ENCODE measurements at places on chromosomes 4 and X.

GRCh38 chr4:72671980-72672379 lies 103.0 kb upstream of the ADAMTS3 start:
- DNase-seq: no peak

GRCh38 chr4:123343400-123344041 lies 53.1 kb upstream of the SPRY1 start:
- DNase-seq: no peak

- DNase-seq: no peak
Measured at GRCh38 chr4:100977746-100978397, 369.5 kb downstream of the PPP3CA start.

DNA sequence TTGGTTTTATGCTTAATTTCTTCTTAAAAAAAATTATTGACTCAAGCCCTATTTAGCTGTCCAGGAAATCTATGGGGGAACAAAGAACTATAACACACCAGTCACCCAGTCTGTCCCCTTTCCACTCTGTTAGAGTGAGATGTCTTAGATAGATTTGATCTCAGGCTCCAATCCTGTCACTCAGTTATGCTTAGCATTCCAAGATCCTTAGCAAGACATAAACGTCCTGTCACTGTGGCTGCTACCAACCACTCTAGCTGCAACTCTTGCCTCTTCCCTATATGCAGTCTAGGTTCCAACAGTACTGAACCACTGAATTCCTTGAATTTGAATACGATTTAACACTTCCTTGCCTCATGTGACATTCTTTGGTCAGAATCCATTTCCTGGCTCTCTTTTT lies 241.9 kb upstream of the NWD2 start:
- DNase-seq: no peak

GRCh38 chr4:185771711-185772390 lies 40.1 kb downstream of the SORBS2 start:
- no peak for DNase-seq

All from NCI-H1092 treated with DMSO at 0.1 percent for 48 hours (cell line).